Keratinocyte (primary cell): ENCODE measurements at places on chromosomes 7 and 10.

GRCh38 chr10:47419421-47419820 lies 35.3 kb upstream of the ZNF488 start:
- DNase-seq: no peak

- no peak for DNase-seq
Measured at GRCh38 chr10:52615756-52616394, 156.7 kb downstream of the MBL2 start.

- no peak for DNase-seq
Measured at GRCh38 chr10:103265717-103266329, 11.1 kb upstream of the INA start.

- no peak for DNase-seq
Measured at GRCh38 chr10:1043532-1043995, 5.4 kb downstream of the IDI1 start.

- peak; percentile 33 for DNase-seq
Measured at GRCh38 chr10:71300555-71301370, 18.3 kb upstream of the SLC29A3 start.

- DNase-seq: no peak
Measured at GRCh38 chr10:6667679-6668270, 87.7 kb upstream of the PRKCQ start.

- no peak for DNase-seq
Measured at GRCh38 chr7:26500749-26501352, 209.2 kb downstream of the SNX10 start.

DNA sequence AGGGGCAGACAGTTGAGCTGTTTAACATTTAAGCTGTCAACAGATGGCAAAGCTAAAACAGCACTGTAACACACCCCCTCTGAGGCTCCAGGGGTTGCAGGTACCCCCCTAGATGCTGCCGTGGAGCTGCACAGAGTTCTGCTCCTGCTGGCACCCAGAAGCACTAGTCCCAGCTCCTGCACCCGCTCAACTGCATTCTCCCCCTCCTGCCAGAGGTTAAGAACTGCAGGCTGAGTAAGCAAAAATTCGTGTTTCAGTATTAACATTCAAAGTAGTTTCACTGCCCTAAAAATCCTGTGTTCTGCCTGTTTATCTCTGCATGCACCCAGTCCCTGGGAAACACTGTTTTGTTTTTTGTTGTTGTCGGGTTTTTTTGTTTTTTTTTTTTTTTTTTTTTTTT lies 790.8 kb upstream of the KCND2 start:
- DNase-seq: no peak

DNA sequence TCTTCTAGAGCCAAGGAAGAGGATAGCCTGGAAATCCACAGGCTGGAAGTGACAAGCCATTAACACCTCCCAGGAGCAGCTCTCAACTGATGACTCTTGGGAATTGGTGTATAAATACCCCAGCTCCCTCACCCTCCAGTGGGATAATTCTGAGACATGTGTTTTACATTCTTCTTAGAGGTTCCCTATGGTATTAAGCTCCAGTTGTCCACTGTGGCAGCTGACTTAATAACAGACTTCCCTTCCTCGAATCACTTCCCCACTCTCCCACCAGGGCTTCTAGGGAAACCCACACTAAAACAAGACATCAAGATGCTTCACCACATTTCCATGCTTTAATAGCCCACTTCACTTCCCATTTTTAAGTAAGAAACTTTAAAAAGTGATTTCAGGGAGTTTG lies 47.2 kb downstream of the FAM107B start:
- no peak for DNase-seq

GRCh38 chr7:51636503-51636902 lies 319.9 kb upstream of the COBL start:
- no peak for DNase-seq

GRCh38 chr10:58743466-58744115 lies 230.9 kb downstream of the BICC1 start:
- DNase-seq: no peak

DNA sequence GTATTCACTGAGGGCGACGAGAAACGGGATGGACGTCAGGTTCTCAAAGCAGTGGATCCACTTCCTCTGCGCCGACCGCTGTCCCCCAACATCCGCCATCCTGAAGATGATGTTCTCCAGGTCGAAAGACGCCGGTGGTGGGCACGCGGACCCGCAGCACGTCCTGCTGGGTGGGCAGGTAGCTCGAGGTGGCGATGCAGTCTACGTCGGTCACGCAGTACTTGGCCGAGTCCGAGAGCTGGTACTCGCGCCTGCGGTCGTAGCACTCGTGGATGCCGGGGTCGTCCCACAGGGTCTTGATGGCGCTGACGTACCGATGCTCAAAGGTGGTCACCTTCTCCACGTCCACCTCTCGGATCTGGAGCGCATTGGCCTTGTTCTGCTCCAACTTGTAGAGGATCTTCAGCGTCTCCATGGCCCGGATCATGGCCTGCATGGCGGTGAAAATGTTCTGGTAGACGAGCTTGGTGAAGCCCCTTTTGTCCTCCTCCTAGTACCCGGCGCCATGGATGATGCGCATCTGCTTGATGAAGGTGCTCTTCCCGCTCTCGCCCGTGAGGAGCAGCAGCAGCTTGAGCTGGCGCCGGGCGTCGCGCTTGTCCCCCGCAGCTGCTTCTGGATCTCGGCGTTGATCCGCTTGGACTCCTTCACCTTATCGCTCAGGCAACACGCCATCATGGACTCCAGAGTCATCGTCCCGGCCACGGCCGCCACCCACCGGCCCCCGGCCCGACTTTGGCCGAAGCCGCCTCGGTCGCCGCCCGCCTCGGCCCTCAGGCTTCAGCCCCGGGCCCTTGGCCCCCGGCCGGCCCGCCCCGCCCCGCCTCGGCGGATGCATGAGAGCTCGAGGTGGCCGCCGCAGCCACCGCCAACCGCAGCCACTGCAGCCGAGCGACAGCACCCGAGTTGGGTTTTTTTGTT lies 122.9 kb upstream of the KCTD7 start:
- DNase-seq: no peak

GRCh38 chr10:82378146-82378545 lies 503.2 kb downstream of the NRG3 start:
- DNase-seq: no peak

- no peak for DNase-seq
Measured at GRCh38 chr10:30349967-30350735, 1.1 kb upstream of the MTPAP start.

- DNase-seq: no peak
Measured at GRCh38 chr7:156460858-156461627, 179.5 kb upstream of the RNF32 start.

GRCh38 chr7:95686109-95686508 lies 86.2 kb upstream of the DYNC1I1 start:
- no peak for DNase-seq

DNA sequence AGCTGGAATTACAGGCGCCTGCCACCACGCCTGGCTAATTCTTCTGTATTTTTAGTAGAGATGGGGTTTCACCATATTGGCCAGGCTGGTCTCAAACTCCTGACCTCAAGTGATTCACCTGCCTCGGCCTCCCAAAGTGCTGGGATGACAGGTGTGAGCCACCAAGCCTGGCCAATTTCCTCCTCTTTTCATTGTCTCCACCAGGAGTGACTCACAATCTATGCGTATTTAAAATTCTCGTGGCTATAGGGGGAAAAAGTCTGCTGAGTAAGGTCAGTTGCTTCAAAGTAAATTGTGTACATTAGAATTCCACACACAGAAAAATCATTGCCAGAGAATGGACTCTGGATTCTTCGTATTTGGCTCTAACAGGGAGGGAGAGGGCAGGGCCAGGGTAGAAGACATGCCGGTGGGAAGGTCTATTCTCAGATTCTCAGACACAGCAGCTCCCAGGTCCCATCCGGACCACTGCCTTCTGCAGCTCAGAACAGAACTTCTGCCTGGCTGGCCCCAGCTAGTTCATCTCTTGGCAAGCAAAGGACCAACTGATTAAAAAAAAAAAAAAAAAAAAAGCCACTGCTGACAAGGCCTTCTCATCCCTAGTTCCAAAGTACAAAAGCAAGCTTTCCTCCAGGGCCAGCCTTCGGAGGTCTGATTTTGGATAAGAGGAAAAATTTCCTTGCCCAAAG lies 22.2 kb downstream of the PSPH start:
- DNase-seq: no peak

GRCh38 chr10:125238682-125239081 lies 78.3 kb upstream of the CTBP2 start:
- no peak for DNase-seq

GRCh38 chr7:939843-940242 lies 14.6 kb downstream of the ADAP1 start:
- no peak for DNase-seq

GRCh38 chr7:117661328-117661727 lies 181.5 kb downstream of the CFTR start:
- DNase-seq: no peak

GRCh38 chr10:48399056-48399541 lies 92.6 kb downstream of the MAPK8 start:
- no peak for DNase-seq

DNA sequence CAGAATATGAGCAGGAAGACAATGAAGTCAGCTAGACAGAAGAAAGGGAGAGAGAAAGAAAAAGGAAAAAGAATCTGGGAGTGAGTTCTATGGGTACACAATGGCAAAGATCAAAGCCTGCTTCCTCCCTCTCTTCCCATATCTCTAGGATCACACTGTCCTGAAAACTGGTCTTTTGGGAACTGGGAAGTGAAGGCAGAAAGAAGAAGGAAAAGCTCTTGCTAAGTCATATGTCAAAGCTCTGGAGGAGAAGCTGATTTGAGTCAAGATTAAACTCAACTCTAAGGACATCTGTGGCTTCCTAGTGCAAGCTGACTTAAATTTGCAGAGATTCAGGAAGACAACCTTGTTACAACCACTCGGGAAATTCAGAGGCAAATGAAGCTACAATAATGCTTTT lies 147.5 kb downstream of the DOCK4 start:
- DNase-seq: no peak

GRCh38 chr7:101991860-101992259 lies 174.4 kb downstream of the CUX1 start:
- DNase-seq: no peak

DNA sequence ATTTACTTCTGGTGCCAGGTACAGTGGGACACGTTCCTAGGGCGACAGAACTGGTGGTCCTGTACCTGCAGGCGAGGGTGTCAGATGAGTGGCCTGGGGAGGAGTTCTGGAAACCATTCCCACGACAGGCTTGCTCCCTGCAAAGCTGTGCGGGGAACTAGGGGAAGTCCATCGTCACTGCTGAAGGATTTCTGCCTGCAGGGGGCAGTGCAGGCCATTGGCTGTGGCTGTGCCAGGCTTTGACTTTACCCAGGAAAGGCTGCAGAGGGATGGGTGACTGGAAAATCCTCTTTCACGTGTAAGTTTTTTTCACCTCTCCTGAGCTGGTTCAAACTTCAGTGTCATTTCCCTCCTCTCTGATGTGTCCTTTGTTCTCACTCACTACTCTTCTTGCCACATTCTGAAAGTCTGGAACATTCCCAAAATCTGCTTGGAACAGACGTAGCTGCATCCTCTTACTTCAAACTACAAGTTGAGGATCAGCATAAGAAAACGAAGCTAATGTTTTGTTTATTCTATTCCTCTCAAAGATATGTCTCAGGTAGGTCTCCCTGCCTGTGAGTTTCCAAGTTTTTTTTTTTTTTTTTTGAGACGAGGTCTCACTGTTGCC lies 126.5 kb downstream of the SH2D4B start:
- peak; percentile 25 for DNase-seq

DNA sequence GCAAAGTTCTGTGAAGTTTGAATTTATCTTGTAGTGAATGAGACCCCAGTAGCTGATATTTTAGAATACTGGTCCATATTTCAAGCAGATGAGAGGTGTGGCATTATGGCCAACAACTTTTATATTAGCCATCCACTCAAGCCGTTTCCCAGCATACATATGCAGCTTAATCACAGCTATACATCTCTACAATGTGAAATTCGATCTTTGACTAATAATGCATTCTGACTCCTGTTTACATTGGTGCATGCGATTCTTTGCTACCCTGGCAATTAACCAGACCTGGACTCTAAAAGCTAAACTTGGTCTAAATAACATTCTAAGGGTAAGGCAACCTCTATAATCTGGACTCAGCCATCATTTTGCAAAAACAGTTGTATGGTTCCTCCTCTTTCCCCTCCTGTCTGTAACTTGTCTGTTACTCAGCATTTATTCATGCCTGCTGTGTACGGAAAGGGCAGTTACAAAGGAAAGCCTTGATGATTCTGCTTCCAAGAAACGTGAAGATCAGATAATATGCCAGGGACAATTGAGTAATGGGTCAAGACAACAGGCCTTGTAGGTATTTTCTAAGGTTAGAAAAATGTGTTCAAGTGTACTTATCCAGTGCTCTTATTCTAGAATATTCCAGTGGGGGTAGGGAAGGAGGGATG lies 50.6 kb downstream of the PNLIPRP2 start:
- no peak for DNase-seq

- DNase-seq: no peak
Measured at GRCh38 chr7:33477719-33478480, 348.5 kb downstream of the BBS9 start.

GRCh38 chr7:149825567-149826343 lies 12.4 kb upstream of the ZNF862 start:
- no peak for DNase-seq

DNA sequence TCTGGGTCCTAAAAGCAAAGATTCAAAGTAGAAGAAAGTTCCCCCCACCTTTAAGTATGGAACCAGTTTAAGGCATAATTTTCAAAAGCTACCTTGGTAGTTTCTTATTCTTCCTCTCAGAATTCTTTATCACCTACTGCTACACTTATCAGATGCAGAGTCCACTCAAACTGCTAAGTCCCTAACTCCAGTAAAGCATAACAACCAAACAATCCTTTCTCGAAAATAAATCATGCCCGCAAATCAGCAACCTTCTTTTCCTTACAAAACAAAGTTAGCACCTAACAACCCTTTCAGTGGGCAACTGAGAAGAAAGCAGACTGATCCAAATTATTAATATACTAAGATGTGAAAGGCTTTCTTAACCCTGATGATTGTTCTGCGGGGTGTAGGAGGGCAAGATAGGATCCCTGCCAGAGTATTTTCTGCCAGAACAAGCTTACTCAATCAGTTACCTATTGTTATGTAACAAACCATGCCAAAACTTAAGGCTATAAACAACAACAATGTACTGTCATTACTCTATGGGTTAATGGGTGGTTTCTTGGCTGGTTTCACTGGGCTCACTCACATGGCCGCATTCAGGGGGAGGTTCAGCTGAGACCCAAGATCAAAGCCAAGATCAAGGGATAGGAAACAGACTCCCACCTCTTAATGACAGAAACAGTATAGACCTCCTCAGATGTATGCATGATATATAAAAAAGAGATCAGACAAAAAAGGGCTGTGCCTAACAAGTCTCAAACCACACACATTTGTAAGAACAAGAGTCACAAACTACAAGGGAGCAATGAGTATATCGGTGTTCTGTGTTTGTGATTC lies 42.0 kb downstream of the CCDC6 start:
- no peak for DNase-seq

- no peak for DNase-seq
Measured at GRCh38 chr7:99694201-99694911, 14.6 kb upstream of the CYP3A5 start.

DNA sequence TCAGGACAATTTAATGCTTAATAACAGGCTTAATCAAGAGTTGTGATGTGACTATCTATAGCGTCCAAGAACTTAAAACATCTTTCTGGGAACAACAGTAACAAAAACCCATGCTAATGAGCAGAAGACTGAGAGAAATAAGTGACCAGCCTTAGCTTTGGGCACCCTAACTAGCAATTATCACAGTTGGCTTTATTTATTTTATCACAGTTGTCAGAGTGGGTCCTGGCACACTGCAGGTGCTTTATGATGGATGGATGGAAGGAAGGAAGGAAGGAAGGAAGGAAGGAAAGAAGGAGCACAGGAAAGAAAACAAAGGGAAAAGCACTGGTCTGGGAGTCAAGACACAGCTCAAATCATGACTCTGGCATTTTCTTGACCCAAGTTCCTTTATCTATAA lies 181.1 kb downstream of the SKAP2 start:
- no peak for DNase-seq
